Pancreas (tissue), 10 donors: ENCODE measurements at places on chromosomes 16 and 17.

GRCh38 chr17:41521574-41522261, 3.0 kb upstream of the KRT15 start:
- H3K27me3 ChIP-seq = no peaks in the 10 kb centered on the region
- peak overlapping the region; percentile 63 for H3K27ac ChIP-seq
- H3K4me1 ChIP-seq = no peaks in the 10 kb centered on the region
- DNase-seq = peak; percentile 50

- no peaks in the 10 kb centered on the region for H3K27me3 ChIP-seq
- no peaks in the 10 kb centered on the region for H3K36me3 ChIP-seq
- peak; percentile 49 for DNase-seq
- no peak overlapping the region for H3K27ac ChIP-seq
Observed at GRCh38 chr17:75755205-75755901, 9.6 kb downstream of the GALK1 start.

GRCh38 chr16:719815-720446, 1.0 kb upstream of the ANTKMT start:
- H3K4me3 ChIP-seq = peak overlapping the region; percentile 75
- H3K4me1 ChIP-seq = peaks cover 21% of the 10 kb centered on the region
- DNase-seq = no peak
- no peaks in the 10 kb centered on the region for H3K36me3 ChIP-seq
- H3K27ac ChIP-seq = peak overlapping the region; percentile 84

- H3K27ac ChIP-seq = no peak overlapping the region
- no peaks in the 10 kb centered on the region for H3K27me3 ChIP-seq
- H3K4me3 ChIP-seq = peak overlapping the region; percentile 18
- no peaks in the 10 kb centered on the region for H3K36me3 ChIP-seq
- DNase-seq = peak; percentile 81
Observed at GRCh38 chr17:83109793-83110645, 30.6 kb downstream of the METRNL start.

DNA sequence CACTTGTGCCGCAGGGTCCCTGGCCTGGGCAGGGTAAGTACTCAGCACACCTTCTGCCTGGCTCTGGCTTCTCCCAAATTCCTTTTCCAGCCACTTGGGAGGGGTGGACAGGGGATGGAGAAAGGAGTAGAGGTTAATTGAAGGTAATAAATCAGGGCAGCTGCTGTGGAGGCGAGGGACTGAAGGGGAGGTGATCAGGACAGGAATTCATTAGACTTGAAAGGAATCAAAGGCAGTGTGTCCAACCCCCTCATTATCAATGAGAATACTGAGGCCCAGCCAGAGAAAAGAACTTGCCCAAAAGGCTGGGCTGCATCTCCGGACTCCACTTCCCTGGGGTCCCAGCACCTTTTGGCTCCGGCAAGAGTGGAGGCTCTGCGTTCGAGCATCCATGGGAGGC, 2.4 kb downstream of the SOST start:
- no peaks in the 10 kb centered on the region for H3K27me3 ChIP-seq
- no peak overlapping the region for H3K4me3 ChIP-seq
